Body of pancreas (tissue), 4 donors: ENCODE measurements at places on chromosomes 1 and 21.

GRCh38 chr1:179164494-179164893 is 65.0 kb downstream of the ABL2 start:
- no peak for DNase-seq

DNA sequence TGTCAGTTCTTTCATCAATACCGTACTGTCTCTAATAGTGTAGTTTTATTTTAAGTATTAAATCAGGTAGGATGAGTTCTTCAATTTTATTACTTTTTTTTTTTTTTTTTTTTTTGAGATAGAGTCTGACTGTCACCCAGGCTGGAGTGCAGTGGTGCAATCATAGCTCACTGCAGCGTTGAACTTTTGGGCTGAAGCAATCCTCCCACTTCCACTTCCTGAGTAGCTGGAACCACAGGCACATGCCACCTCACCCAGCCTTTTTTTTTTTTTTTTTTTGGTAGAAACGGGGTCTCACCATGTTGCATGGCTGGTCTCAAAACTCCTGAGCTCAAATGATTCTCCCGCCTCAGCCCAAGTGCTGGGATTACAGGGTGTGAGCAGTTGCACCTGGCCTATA is 44.3 kb downstream of the INAVA start:
- DNase-seq = no peak

DNA sequence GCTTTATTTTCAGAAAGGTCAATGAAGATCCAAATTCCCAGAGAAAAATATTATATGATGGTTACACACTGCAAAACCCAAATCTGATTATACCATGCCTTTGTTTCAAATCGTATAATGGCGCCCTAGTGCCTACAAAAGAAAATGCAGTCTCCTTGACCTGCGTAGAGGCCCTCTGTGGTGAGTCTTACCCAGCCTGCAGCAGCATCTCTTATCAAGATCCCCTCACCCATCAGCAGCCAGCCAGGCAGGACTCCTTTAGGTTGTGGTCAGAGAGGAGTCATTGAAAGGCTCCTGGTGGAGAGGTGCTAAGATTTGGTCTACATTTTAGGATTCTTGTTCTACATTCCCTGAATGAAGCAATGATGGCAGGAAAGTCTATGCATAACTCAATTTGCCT is 23.7 kb upstream of the DAB1 start:
- no peak for DNase-seq

GRCh38 chr21:41659791-41660560 is 106.9 kb downstream of the RIPK4 start:
- DNase-seq = no peak

DNA sequence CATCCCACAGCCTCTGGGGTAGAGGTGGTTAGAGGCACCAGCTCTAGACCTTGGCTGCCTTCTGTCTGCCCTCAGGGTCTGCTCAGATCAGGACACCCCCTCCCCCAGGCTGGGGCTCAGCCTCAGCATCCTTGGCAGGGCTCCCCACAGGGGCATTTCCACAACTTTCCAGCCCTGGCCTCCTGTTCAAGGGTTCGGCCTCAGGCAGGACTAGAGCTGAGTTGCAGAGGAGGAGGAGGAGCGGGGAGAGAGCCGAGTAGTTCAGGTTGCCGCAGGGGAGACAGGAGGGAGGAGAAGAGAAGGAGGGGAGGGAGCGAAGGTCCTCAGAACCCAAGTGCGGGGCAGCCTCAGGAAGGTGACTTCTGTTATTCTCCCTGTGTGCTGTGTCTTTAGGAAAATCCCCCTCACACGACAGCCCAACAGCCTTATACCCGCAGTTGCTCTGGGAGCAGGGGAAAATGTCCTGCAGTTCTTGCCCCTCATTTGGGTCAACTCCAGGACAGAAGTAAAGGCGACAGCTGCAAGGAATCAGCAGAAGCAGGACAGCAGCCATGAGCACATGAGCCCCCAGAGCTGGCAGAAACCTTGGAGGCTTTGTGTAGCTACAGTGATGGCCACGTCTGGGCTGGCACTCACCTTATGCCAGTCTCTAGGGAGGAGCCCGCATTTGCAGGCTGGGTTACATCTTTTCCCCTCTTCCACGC is 46.5 kb upstream of the TENT5B start:
- DNase-seq = no peak

DNA sequence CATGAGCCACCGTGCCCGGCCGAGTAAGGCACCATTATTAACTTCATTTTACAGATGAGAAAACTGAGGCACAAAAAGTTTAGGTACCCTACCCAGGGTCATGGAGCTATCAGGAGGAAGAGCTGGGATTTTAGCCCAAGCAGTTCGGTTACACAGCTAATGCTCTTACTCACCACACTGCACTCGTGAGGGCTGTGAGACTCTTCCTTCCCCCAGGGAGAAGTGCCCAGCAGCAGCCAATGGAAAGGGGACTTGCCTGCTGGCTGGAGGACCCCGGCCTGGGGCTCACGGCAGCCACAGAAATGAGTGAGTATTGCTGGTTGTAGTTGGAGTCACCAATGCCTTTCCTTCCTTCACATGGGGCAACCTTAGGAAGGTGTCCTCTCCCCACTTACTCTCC is 5.2 kb upstream of the CSF1 start:
- DNase-seq = no peak

DNA sequence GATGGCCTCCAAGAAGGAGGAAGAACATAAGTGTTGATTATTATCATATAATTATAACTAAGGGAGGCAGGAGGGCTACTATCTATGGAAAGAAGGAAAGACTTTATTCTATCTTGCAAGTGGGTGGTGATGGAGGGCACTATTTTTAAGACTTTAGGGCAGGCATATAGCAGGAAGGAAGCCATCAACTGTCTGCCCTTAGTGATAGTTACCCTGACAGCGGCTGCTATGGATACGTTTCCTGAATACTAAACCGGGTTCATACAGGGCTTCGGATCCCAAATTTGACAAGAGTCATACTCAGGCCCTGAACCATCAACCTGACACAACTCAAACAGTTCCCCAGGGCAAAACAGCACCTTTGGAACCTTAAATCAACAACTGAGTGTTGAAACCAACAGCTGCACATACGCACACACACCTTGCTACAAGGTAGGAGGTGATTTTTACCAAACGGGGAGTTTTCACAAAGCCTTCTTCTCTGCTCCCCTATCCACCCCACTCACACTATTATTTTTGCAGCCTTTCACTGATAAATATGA is 397.2 kb downstream of the OMA1 start:
- DNase-seq = no peak

- no peak for DNase-seq
These were observed 380.1 kb upstream of the CHRM3 start for GRCh38 chr1:239006276-239006675.

DNA sequence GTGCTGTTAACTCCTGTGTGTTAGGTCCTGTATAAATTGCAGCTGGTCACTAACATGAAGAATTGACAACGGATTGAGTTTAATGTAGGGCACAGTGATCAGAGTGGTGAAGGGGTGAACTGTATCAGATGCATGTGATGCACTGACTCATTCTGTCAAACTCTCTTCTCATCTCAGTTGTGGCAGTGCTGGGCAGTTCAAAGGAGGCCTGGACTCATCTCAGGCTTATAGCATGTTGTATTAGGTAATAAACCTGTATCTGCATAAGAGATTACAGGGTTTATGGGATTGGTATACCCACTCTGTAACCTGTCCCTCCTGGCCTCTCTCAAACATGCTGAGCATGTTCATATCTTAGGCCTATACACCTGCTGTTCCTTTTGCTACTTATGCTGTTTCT is 12.4 kb upstream of the GBP3 start:
- DNase-seq = no peak

DNA sequence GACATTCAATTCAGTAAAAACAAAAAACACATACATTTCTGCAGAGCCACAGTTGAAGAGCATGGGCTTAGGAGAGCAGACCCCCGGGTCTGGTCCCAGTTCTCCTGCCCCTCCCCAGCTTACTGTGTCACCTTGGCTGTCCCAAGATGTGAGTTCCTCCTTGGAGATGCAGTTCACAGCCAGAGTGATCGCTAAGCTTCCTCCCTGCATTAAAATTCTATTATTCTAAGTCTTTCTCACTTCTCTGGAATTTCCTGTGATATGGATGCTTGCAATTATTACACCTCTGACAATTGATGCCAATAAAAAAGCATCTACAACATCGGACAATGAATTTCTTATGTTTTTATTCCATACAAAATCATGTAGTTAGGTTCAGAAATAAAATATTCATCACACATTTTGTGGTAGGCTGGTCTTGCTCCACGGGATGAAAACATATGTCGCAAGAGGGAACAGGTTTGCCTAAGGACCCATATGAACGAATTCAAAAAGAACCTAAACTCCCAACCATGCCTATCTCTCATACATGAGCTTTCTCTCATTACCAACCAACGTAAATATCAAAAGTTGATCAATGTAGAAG is 328.5 kb upstream of the RUNX1 start:
- DNase-seq = no peak

GRCh38 chr1:229430761-229431283 is 3.1 kb downstream of the ACTA1 start:
- peak; percentile 58 for DNase-seq

- DNase-seq = no peak
These were observed 22.7 kb downstream of the CLIC6 start for GRCh38 chr21:34691390-34692032.

DNA sequence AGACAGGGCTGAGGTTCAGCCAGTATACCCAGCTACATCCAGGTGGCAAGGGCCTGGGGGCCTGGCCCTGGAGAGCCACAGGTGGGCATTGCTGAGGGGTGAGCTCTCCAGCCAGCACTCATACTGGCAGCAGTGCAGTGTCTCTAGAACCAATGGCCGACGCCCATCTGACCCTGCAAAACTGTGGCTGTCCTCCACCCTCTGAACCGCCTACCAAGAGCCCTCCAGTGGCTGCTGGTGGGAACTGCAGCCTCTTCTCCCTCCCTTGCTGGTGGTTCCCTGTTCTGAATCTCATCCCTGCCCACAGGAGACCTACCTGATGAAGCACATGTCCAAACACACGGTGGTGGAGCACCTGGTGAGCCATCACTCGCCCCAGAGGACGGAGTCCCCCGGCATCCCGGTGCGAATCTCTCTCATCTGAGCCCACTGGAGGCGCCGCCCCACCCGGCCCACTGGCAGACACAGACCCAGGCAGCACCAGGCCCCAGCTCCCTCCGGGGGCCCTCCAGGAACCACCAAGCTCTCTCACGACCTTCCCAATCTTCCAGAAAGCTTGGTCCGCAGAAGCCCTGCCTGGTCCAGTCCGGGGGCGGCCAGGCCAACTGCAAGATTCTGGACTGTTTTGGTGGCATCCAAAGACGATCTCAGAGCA is 22.1 kb downstream of the A3GALT2 start:
- peak; percentile 65 for DNase-seq

GRCh38 chr1:29179641-29180184 is 2.0 kb downstream of the SRSF4 start:
- no peak for DNase-seq

DNA sequence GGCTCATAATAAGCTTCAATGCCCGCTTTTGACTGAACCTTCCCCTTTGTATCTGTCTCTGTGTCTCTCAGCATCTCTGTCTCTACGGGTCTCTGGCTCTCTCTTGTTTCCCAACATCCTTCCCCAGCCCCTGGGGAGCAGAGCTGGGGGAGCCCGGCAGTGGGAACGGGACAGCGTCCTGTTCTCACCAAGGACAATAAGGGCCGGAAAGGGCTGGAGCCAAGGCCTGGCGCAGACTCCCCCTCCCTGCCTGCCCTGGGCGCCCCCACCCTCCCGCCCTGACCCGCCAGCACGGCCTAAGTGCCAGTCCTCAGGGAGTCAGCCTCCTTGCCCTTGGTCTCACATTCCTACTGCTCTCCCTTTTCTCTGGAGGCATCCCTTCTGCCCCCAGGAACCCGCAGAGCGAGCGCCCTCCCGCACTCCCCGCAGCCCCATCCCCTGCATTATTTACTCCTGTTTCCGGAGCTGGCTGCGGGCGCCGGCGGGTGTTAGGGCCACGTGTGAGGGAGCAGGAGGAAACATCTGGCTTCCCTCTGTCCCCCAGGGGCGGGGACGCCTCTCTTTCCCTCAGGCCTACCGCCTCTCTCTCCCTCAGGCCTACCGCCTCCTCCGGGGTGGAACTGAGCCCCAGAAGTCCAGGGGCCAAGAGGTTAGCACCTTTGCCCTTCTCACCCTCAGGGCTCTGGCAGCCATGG is 6.5 kb downstream of the KRTCAP2 start:
- DNase-seq = peak; percentile 30

DNA sequence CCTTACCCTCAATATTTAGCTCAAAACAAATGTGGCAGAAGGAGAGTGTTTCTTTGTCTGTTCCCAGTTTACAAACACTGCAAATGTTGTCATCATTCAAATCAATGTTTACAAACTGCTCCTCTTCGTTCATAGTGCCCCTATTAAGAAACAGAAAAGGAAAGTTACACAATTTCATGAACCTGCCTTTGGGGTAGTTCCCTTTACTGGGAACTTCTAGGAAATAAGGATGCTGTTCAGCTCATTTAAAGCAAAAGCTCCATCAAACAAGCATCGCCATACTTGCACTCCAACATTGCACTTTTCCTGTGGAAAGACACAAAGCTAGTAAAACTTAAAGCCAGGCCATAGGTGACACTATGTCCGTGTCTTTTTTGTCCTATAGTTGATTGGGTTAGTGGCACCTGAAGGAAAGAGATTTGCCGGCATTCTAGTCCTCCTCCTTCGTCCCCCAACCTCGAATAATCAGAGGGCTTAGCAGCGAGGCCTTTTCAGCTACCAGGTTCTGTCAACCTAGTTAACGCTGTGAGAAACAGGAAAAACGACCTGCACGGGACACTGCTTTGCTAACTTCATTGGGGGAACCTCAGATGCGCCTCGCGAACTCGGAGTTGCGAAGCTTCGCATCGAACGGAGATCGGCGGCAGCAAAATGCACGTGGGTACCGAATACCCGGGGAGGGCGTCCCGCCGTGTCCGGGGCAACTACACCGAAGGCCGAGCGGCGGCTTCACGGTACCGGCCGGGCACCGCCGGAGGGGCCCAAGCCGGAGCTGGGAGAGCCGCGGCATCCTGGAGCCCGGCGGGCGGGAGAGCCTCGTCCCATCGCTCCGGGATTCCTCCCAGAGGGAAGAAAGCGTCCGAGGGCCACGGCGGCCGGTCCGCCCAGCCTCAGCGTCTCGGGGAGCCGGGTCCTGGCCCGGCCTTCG is 706 bp downstream of the C21orf91 start:
- DNase-seq = peak; percentile 29

GRCh38 chr1:11934302-11935056 is at the start of gene PLOD1:
Gene PLOD1, plus strand, starts transcription at chr1:11934717. Its CDS starts 63 bp downstream, at chr1:11934780.
- DNase-seq = peak; percentile 90
